ENCODE measurements at places on chromosomes 11 and 22.

GRCh38 chr22:28348613-28349609 lies 330.7 kb downstream of the TTC28 start:
- DNase-seq, result no peak

DNA sequence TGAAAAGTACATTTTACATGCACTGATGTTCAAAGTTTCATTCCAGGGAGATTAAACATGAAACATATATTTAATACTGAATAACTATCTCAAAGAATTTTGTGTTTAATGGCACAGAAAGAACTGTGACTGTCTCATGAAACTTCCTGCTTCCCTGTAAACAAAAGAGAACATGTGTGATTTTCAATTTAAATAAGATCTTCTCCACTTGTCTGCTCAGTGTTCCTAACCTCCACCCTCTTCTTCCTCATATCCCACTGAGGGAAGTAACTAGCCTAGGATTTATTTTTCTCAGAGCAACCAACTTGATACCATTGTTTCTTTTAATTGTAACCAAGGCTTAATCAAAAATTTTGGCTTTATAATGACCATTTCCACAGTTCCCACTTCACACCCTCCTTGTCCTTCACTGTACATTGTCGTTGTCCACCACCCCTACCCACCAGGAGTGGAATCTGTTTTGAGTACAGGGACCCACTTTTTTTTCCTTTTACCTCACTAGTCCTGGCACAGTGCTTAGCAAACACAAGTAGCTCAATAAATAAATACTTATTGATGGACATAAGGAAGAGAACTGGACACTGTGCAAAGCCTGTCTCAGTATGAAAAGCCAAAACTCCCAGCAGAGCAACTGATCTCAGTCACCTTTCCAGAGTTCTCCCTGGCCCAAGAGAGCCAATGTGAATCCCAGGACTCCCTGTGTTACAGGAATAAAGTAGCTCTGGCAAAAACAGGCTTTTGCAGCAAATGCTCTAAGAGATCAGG lies 4.2 kb downstream of the CPSF7 start:
- no peak for DNase-seq

DNA sequence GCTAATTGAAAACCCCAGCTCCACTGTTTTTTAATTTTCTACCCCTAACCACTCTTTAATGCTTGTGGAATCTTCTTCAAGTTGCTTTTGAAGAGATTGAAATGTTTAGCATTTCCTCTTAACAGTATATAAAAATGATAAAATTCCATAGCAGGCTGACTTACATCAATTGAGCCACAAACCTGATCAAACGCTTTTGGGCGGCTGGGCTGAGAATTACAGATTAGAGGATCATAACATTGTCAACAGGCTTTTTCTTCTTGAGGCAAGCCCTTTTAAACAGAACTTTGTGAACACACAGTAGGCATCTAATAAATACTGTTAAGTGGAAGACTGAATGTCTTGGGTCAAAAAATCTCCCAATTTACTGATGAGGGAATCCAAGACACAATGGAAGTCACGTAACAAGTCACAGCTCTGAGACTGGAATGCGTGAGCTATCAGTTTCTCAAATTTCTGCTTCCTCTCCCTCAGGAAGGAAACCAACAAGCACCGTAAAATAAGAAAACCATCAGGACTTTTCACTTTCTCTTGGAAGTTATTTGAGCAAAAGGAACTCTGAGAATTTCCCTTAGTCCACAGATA lies 50.0 kb upstream of the CCDC89 start:
- no peak for DNase-seq

DNA sequence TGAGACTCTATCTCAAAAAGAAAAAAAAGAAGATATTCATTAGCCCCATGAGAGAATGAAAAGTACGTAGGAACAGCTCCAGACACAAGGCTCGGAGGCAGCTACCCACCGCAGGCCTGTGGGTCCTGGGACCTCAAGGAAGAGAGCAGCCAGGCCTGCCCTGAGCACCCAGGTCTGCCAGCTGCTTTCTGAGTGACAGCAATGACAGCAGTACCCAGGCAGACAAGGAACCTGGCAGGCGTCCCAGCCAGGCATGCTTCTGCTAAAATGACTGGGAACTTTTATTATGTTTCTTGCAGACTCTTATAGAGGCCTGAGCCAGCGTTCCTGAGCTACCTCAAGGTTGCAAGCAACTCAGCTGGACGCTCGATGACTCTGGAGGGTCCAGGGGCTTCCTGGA lies 31.6 kb downstream of the CPT1A start:
- DNase-seq, result no peak

DNA sequence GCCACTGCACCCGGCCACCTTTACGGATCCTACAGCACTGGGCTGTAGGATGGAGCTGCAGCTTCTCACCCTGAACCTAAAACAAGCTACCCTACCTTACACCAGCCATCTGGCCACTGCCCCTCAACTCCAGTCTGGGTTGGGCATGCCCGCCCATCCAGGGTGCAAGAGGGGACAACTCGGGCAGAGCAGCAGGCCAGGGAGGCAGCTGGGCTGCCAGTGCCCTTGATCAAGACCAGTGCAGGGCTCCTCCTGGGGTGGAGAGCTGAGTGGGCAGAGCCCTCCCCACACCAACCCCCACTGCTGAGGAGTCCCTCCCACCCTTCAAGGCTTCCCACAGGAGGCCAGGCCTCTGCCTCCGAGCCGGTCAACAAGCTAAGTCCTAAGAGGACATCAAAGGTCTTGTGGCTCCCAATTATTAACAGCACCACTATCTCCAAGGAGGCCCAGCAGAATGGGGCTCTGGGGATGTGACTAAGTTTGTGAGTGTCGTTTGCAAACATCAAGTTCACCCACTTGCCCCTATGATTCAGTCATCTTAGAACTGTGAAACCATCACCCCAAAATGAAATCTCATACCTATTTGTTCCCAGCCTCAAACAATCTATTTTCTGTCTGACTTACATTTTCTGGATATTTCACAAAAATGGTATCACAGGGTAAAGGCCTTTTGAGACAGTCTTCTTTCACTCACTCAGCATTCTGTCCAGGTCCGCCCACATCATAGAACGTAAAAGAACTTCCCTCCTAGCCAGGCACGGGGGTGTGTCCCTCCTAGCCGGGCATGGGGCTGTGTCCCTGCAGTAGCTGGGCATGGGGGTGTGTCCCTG lies 11.0 kb downstream of the GATD1 start:
- no peak for DNase-seq

DNA sequence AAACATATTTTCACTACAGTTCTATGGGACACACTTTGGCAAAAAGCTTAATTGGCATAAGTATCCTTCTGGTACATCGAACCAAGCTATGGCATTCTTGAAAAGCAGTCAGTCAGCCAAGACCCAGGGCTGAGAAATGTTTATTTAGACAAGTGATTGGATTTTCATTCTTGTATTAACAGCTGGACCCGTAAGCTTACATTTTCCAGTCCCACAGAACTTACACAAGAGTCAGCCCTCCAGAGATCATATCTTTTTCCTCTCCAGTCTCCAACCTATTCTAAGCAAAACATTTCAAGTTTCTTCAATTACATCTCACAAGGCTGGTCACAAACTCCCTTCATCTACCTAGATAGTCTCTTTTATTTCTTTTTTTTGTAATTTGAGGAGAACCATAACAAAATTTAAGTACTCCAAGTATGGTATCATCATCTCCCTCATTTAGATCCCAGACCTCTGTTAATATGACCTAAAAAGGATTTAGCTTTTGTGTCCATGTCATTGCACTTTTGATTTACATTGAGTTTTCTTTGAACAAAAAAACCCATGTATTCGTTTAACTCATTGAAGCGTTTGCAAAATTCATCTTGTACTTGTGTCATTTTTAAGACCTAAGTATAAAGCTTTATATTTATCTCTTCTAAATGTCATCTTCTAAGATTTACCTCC lies 67.9 kb upstream of the GRK3 start:
- no peak for DNase-seq

DNA sequence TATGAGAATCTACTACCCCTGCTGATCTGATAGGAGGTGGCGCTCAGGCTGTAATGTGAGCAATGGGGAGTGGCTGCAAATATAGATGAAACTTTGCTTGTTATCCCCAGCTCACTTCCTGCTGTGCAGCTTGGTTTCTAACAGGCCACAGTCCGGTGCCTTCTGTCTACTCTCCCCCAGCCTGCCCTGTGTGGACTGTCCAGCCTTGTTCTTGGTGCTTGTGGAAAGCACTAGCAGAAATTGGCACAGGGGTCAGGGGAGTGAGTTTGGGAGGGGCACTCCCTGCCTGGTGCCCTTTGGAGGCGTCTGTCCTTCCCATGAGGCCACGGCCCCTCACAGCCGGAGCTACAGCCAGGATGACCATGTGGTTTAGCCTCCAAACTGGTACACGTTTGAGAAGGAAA lies 14.3 kb downstream of the MOV10L1 start:
- DNase-seq, result no peak

DNA sequence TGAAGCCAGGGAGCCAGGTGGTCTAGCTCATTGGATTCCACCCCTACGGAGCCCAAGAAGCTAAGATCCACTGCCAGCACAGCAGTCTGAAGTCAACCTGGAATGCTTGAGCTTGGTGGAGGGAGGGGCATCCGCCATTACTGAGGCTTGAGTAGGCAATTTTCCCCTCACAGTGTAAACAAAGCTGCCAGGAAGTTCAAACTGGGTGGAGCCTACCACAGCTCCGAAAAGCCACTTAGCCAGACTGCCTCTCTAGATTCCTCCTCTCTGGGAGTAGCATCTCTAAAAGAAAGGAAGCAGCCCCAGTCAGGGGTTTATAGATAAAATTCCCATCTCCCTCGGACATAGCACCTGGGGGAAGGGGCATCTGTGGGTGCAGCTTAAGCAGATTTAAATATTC lies 620.3 kb downstream of the NELL1 start:
- no peak for DNase-seq

DNA sequence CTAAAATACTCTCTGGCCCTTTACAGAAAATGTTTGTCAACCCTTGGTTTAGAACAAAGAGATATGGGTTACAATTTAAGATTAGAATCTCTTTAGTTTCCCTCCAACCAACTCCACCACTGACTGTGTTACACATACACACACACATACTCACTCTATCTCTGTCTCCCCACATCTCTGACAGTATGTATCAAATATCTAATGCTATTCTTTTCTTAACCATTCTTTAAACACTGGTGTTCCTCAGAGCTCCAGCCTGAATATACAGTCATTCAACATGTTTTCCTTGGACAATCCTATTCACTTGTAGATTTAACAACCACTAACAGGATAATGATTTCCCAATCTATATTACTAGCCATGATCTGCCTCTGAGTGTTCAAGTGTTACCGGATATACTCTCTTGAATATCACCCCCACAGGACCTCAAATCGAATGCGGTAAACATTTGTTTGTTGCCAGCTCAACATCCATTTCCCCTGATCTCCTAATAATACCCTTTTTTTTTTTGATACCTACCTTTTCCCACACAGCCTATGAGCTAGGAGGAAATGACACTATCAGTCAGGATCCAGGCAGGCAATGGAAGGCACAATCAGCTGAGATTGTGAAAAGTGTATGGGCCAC lies 6.1 kb downstream of the MPZL3 start:
- no peak for DNase-seq

DNA sequence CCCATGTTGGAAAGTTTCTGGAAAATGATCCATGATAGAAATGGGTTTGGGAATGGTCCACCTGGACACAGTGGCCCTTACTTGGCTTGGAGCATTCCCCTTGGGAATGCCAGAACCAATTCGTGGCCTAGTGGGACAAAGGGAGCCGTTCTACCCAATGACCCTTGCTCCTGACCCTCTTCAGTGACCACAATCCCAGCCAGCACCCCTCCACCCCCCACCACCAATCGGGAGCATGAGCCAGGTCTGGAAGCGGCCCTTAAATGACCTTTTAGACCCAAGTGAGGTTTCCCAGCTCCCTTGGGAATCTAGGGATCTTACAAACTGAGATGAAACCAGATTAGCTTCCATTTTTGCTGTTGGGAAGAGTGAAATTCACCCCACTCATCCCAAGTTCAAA lies 51.3 kb upstream of the CDON start:
- DNase-seq, result no peak

GRCh38 chr11:20861322-20861721 lies 191.9 kb downstream of the NELL1 start:
- no peak for DNase-seq

All from Panc1 (cell line).